ENCODE measurements at places on chromosomes 1 and 21.

GRCh38 chr1:194476872-194477271, 1290.5 kb upstream of the B3GALT2 start:
- DNase-seq = no peak

DNA sequence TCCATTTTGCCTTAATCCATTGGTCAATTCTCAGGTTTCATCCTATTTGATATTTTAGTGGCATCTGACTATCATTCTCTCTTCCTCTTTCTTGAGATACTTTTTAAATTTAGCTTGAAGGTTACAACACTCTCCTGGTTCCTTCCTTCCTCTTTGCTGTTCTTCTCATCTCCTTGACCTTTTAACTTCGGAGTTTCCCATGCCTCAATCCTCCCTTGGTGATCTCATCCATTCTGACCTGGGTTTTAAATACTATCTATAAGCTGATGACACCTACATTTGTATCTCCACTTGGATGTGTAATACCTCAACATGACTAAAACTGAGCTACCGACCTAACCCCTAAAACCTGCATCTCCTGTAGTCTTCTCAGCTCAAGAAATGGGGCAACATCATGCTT, 4.8 kb upstream of the ZNF687 start:
- no peak for DNase-seq

DNA sequence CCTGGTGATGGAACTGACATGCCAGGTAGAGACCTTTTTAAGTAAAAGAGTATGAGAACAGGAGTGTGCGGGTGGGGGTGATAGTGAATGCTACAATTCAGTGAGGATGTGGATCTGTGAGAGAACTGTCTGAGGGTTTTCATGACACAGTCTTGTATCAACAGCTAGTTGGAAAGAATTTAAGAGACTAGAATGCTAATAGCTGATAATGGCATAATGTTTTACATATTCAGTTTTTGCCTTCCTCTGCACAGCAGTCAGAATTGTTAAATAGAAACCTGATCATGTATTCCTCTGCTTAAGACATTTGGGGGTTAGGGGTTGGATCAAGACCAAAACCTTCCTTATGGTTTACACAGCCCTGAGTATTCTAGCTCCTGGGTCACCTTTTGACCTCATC, 152.8 kb upstream of the ZRANB2 start:
- peak; percentile 10 for DNase-seq

- DNase-seq = no peak
These were observed 98.1 kb upstream of the GUCA2B start for GRCh38 chr1:42055061-42055460.

- no peak for DNase-seq
These were observed 10.9 kb upstream of the CAP1 start for GRCh38 chr1:40029608-40030007.

GRCh38 chr1:47991187-47991586, 6.0 kb downstream of the TRABD2B start:
- no peak for DNase-seq

DNA sequence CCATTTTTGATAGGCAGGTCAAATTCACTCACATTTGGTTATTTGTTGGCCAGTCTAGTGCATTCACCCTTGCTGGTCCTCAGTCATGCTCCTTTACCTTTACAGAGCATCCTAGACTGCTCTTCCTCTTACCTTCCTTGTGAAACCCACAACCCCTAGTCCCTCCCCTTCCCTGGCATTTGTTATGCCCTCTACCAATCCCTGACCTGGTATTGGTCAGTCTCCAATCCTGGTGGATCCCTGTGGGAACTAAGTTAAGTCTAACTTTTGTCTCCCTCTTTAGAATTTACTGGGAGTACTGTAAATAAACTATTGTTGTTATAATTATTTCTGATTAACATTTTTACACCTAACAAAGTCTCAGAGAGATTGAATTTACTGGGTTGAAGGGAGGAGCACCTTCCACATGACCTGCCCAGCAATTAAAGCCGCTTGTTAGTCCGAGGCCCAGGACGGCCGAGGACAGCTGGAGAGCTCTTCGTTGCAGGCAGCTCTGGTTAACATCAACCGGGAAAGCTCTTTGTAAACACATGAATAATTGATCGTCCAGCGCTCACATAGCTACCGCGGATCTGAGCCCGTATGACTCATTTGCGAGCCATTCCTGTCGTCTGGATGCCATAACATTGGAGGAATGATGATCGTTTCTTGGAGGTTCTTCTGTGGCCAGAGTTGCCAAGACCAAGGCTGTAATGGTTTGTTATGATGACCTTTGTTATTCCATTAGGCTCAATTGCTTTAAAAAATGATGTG, 31.9 kb downstream of the MTARC1 start:
- no peak for DNase-seq

DNA sequence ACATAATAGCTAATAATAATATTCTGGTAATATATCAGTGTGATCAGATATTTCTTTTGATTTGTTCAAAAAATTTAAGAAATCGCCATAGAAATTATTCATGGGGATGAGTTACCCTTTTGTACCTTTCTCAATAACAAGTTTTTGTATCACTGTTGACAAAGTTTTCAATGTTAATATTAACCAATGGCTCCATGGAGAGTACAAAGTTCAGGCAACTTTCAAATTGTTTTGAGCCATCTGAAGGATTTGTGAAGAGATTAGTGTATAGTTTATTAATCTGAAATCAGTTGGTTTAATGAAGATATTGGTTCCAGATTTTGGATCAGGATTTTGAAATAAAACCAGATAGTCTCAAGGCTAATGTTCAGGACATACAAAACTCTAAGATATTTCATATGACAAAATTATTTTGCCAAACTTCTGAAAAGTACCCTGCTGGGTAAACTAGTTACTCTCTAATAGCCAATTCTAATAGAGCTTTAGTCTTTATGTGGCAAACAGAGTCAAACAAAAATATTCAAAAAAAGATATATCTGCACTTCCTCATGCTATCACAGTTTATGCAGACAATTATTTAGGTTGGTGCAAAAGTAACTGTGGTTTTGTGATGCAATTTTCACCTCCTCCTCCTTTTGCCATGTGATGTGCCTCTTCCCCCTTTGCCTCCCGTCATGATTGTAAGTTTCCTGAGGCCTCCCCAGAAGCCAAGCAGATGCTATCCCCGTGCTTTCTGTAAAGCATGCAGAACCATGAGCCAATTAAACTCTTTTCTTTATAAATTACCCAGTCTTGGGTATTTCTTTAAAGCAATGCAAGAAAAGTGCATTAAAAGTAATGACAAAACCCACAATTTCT, 1105.0 kb downstream of the PLA2G4A start:
- DNase-seq = no peak

DNA sequence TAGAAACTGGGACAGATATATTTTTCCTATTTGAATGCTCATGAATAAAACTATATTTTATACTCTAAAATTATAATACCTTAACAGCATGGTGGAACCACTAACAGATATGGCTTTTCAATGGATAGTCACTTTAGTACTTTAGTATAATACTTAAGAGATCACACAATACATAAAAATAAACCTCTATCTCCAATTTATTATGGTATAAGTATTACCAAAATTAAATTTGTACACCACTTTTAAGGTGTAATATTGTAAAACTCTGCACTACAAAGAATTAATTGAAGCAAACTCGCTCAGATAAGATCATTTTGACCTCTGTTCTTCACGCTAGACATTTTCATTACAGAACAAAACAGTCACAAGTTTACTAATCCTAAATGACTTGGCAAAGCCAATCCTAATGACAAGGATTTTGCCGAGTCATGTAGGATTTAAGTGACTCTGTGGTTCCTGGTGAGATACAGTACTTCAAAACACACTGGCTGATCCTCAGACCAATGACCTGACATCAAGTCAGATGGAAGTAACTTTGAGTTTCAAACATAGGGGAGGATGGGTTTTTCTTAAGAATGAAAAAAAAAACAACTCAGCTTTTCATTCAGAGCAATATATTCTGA, 200.6 kb downstream of the SMYD3 start:
- no peak for DNase-seq

GRCh38 chr1:175512637-175513412, 230.6 kb downstream of the TNR start:
- DNase-seq = no peak

DNA sequence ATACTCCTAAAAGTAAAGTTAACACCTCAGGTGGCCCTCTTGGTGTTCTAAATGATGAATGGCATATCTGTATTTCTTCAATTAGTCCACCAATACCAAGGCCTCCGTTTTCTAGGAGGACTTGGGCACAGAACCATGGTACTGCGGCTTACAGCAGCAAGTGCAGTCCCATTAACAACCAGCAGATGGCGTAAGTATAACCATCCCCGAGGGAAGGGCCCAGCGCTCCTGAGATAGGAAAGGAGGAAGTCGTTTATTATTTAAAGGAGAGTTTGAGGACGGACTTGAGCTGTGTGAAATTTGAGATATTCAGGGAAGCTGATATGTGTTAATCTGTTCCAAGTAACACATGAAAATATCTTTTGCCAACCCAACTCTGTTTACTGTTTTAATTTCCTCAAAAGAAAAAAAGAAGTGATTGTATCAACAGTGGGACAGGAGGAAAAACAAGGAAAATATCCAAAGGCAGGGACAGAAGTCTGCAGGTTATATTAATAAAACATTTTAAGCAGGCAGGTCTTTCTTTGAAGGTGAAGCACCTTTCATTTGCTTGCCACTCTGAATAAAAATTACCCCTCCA, 37.7 kb upstream of the KCNJ15 start:
- peak; percentile 66 for DNase-seq

DNA sequence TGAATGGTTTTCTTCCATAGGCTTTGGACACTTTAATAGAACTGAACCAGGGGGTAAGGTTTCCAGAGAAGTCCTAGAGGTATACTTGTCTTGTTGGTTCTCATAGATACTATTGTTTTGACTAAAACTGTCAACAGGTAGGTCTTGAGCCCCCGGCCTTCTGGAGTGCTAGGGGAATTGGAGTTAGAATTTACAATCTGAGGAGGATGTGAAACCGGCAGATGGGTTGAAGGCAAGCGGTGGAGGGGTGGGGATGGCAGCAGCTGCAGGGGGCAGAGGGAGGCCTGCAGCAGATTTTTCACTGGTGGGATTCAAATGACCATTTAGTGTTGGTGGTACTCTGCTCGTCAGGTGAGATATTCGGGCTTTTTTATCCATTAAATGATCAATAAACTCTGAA, 4.3 kb upstream of the CD1D start:
- no peak for DNase-seq

DNA sequence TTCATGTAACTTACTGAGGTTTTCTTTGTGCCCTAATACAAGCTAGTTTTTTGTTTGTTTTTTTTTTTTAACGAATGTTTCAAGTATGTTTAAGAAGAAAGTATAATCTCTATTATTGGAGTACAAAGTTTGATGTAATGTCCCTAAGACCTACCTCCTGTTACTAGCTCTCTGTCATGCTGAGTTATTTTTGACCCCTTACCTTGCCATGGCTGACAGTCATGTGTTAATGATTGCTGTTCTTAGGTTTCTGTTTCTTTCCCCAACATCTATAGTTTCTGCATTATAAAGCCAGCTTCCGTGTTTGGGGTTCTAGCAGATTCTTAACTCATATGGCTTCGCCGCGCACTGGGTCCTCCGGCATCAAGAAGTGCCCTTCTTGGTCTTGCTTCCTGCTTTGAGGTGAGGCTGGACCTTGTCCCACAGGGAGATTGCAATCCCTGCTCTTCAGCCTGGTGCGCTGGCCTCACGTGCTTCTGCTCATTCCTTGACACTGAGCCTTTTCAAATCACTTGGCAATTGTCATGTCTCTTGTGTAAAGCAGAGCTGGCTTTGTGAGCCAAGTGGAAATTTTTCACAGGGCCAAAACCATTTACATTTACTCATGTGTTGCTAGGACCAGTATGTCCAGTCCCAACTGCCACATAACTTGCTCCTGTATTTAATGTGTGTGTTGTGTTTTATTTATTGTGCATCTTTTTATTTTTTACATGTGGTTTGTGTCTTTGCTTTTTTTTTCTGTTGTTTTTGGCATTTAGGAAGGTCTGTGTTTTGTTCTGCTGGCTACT, 135.0 kb upstream of the COL6A1 start:
- DNase-seq = no peak

DNA sequence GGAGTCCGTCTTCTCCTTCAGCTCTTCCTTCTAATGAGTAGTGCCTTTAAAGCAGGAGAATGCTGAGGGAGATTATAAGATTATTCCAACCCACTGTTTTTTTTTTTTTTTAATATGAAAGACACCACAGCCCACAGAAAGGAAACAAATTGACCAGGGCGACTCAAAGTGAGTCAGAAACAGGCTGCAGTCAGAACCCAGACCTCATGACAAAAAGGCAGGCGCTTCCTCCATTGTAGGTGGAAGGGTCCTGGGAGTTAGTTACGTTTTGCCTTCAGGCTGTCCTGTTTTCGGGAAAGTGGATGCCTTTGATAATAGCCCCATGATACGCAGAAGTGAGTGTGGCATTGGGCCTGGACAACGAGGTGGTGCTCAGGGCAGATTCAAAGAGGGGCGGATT, 21.0 kb downstream of the PLXNA2 start:
- no peak for DNase-seq

GRCh38 chr1:18886003-18886335, 16.4 kb downstream of the ALDH4A1 start:
- DNase-seq = no peak

DNA sequence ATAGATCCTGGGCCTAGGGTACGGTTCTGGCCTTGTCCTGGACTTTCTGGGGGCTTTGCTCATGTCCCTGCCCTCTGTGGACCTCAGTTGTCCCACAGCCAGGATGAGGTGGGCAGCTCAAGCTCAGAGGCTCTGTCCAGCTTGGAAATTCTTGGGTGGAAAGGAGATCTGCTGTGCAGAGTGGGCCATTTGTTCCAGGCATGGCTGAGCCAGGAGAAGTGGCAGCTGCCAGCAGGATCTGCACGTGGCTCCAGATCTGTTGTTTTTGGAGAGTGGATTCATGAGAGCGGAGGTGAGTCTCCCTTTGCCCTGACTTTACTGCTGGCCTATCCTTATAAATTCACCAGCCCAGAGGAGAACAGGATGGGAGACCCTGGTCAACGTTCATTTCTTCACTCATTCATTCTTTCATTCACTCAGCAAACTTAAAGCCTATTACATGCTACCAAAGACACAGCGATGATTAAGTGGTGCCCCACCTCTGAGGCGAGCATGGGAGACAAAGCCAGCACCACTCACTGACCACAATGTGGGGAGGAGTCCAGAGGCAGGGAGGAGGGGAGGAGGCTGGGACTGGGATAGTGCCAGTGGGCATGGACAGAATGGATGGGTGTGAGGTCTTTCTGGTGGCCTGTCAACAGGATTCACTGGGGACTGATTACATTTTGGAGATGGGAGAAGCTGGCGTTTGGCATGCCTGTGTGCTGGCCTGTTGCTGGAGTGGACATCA, 205.1 kb downstream of the TRABD2B start:
- no peak for DNase-seq

All from hindlimb muscle (tissue), 1 donor.